ENCODE measurements at places on chromosomes 16 and 17.

DNA sequence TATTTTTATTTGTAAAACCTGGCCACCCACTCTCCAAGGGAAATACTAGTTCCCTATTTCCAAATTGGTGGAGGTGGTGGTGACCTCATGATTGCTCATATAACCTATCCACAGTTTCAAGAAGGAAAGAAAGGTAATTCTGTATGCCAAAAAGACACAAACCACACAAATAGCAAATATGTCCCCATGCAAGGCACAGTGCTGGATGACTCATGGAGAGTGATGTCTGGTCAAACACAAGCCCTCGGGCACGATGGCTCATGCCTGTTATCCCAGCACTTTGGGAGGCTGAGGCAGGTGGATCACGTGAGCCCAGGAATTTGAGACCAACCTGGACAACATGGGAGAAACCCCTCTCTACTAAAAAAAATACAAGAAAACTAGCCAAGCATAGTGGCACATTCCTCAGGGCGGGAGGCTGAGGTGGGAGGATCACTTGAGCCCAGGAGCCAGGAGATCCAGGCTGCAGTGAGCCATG lies 64.2 kb downstream of the GNA13 start:
- DNase-seq, result no peak

DNA sequence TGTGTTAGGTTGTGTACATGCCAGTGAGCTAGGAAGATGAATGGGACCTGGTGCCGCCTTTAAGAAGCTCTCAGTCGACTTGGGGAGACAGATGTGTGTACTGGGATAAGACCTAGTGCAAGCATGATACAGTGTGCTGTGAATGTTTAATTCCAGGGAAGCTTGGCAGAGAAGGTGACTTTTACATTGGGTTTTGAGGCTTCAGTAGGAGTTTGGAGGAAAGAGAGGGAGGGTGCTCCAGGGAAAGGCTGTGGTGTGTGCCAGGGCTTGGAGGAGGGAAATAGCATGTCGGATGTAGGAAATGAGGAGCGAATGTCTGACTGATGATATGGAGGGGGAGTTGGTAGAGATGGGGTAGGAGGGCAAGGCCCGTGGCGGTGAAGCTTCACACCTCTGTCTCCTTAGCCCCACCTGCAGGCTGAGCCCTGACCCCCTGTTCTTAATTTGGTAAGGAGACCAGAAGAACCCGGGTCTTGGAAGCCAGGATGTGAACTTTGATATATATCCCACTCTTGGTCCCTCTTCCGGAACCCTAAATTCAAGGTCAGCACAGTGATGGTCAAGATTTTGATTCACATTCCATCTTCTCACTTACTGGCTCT lies 76.6 kb downstream of the PLCG2 start:
- no peak for DNase-seq

GRCh38 chr17:41529491-41529915 lies 1.4 kb upstream of the KRT19 start:
- no peak for DNase-seq

DNA sequence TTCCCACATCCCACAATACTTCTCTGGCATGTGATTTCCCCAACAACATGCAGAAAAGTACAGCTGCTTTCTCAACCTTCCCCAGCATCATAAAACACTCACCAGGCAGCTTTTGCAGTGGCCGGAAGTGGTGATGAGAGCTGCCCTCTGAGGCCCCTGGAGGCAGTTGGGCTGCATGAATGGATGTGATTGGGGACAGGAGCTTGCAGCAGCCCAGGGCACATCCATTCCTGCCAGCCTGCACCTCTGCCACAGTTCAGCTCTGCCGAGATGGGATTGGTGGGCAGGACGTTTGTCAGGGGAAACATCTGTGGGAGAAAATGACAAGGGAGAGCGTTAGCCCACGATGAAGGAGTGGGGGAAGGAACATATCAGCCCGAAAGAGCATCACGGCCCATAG lies 19.8 kb downstream of the NUBP1 start:
- no peak for DNase-seq

- DNase-seq, result no peak
Observed at GRCh38 chr17:68403122-68403521, 54.2 kb downstream of the WIPI1 start.

DNA sequence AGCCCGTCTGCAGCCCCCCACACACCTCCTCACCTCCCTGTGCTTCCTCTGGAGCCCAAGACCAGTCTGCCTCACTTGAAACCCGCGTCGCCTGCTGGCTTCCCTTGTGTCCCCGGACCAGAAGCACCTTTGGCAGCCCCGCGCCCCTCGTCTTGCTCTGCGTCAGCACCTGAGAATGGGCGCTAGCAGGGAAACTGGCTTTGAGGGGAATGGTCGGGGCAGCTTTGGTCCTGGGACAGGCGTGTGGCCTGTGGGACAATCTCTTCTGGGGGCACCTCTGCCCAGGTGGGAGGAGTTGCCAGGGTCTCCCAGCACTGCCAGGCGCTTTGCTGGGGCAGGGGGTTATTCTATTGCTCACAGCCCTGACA lies 3.6 kb upstream of the MAFG start:
- no peak for DNase-seq

DNA sequence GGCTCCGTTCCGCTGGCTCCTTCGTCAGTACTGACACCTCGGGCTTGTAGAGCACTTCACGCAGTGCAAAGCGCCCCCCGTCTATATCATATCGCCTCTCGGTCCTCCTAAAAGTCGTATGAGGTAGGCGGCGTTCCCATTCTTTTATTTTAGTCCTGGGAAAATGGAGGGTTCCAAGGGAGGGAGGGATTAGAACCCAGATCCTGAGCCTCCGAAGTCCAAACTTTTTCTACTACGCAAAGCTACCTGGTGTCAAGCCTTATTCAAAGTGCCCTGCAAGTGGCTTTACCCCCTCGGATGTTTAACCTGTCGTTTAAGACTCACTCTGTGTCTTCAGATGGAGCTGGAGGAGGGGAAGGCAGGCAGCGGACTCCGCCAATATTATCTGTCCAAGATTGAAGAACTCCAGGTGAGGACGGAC lies 348 bp upstream of the FTSJ3 start:
- no peak for DNase-seq

- no peak for DNase-seq
Observed at GRCh38 chr16:81366316-81366932, 51.7 kb downstream of the GAN start.
